ENCODE measurements at places on chromosomes 13 and 19.

- DNase-seq, result no peak
These were observed 10.4 kb upstream of the ENOX1 start for GRCh38 chr13:43797159-43797558.

DNA sequence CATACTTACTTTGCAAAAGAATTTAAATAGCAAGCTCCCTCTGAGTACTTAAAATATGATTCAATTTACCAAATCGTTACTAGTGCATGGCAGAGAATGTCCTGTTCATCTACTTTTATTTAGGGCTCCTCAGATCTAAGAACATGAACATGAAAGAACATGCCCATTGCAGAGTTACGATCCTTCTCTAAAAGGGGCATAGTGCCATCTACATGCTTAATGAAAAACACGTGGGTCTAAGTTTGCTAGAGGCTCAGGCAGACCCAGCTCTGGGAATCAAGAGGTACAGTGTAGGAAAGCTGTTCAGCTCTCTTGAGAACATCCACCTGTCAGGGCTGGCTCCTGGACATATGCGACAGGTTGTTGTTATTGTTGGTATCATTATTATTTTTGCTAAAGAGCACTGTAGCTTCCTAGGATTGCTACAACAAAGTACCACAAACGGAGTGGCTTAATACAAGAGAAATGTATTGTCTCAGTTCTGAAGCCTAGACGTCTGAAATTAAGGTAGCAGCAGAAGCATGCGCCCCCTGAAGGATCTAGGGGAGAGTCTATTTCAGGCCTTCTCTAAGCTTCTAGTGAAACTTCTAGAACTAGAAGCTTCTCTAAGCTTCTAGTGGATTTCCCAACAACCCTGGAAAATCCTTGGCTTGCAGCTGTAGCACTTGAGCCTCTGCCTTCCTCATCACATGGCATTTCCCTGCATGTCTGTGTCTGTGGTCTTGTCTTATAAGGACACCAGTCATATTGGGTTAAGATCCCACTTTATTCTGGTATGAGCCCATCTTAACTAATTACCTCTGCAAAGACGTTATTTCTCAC, 133.9 kb downstream of the DCT start:
- no peak for DNase-seq

DNA sequence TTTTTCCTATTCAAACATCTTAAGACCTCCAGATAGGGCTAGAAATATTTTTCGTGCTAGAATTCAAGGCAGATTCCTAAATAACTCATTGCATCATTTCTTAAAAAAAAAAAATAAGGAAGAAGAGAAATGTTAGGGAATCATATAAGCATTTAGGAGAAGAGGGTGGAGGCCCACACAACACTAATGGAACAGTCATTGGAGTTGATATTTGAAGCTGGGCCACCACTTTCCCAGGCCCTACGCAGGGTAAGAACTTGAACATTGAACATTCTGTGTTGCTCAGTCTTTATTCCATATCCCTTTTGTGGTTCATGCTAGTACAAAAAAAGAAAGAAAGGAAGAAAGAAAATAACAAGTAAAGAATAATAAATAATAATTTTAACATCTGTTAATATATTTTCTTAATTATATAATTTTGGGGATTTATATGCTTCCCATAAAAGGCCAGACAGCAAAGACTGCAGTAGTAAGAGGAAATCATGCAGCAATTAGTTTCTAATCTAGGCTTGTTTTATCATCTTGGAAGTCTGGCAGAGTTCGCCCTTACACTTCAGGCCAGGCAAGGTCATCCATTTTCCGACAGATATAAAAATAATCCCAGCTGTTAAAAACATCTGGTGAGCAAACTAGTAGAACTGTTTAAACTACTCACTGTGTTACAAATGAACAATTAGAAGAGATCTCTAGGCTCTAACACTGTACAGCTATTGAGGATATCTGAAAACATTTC, 127.7 kb downstream of the FRY start:
- no peak for DNase-seq

- DNase-seq, result no peak
These were observed 117.7 kb upstream of the KLF12 start for GRCh38 chr13:74251778-74252519.

DNA sequence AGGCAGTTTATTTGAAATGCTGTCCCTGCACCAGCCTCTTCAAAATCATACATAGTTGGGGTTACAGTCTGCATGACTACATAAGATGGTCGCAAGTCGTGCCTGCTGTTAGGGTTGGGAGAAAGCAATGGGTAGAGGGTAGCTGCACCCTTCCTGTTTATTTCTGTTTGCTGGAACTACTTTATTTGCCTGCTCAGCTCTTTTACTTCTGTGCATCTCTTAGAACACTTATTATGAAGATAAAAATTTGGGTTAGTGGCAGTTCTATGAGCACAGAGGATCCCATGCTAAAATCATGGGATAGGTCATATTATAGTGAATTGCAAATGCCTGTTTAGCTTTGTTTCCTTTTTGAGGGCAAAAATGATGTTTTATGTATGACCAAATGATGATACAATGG, 160.1 kb downstream of the MYO16 start:
- DNase-seq, result no peak

GRCh38 chr13:50627111-50627510, 216.4 kb downstream of the DLEU7 start:
- no peak for DNase-seq

GRCh38 chr19:460877-461720, at the start of gene SHC2:
SHC2 (minus strand) TSS chr19:461033; CDS start chr19:460996, 37 bp downstream.
- no peak for DNase-seq

DNA sequence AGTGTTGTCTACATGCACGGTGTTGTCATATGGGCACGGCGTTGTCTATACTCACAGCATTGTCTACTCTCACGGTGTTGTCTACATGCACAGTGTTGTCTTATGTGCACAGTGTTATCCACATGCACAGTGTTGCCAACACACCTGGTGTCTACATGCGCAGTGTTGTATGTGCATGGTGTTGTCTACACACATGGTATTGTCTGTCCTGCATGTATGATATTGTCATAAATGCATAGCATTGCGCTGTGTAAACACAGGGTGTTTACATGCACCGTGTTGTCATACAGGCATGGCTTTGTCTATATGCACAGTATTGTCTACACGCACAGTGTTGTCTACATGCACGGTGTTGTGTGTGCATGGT, 6.8 kb downstream of the ADPRHL1 start:
- no peak for DNase-seq

DNA sequence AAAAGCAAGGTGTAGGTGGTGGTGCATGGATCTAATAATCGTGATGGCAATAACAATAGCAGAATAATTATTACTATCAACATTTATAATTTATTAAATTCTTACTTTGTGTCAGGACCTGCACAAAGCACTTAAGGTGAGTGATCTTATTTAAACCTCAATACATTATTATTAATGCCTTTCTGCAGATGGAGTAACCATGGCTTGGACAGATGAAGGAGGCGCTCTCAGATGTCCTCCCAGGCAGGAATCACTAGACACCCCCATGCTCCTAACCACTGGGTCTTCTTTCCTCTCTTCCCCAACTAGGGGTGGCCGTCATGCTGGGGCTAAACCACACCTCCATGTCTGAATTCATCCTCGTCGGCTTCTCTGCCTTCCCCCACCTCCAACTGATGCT, at the start of gene OR10H2:
Gene OR10H2 (plus strand): TSS at position 301 of the 400 bp plus-strand sequence. CDS start 20 bp downstream, at position 321.
- no peak for DNase-seq

DNA sequence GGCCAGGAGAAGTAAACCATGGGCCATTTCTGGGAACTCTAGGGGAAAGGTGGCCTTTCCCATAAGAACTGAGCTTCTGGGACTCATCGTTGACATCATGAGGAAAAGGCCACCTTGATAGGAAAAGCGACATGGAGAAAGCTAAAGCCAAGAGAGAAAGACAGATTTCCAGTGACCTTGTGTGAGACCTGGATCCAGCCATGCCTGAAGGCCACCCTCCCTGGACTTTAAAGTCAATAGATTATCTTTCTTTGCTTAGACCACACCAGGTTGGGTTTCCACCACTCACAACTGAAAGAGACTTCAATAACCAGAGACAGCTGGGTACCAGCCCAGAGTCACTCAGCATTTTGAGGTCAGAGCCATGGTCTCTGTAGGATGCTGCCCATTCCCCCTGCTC, 3.5 kb downstream of the CYP4F2 start:
- DNase-seq, result no peak

DNA sequence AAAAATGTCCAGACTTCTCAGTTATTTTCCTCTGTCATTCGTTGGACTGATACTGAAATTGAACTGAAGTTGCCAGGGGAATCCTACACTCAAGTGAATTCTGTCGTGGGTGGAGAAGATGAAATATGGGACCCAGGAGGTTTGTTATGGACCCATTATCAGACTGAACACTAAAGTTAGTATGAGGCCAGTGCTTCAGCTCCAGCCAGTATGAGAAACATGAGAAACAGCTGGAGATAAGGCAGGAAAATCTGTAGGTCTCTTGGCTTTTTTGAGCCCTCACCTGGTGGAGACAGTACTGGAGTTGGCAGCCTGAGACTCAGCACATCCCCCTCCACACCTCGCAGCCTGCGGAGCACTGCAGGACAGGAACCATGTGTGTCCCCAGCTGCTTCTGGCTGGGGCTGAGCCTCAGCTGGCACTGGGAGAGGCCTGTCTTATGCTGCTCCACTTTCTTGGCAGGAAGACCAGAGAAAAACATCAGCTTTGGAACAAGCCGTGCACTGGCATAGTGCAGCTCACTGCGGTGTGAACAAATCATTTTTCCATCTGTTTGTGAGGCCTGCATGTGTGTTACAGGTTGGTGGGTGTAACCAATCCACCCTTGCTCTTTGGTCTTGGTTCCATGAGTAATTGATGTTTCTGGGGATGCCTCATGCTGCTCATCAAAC, 641.0 kb downstream of the FGF9 start:
- DNase-seq, result no peak

DNA sequence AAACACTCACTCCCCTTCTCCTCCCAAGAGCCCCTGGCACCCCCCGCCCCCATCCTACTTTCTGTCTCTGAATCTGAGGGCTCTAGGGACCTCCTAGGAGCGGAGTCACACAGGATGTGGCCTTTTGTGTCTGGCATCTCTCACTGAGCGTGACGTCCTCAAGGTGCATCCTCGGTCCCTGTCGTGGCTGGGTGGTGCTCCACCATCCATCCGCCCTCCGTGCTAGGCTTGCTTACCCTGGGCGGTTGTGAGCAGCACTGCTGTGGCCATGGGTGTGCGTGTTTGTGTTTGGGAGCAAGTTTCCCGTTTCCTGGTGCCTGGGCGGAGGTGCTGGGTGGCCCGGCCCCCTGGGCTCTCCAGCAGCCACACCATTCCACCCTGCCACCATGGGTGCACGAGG, 12.2 kb downstream of the PLEKHJ1 start:
- no peak for DNase-seq

GRCh38 chr13:65594298-65594781, 1635.8 kb downstream of the PCDH9 start:
- no peak for DNase-seq

- no peak for DNase-seq
These were observed 15.8 kb downstream of the PLIN4 start for GRCh38 chr19:4502282-4503131.

GRCh38 chr13:27283906-27284493, 13.4 kb downstream of the RASL11A start:
- no peak for DNase-seq

- DNase-seq, result no peak
These were observed 19.5 kb downstream of the MAN2B1 start for GRCh38 chr19:12647047-12647446.

DNA sequence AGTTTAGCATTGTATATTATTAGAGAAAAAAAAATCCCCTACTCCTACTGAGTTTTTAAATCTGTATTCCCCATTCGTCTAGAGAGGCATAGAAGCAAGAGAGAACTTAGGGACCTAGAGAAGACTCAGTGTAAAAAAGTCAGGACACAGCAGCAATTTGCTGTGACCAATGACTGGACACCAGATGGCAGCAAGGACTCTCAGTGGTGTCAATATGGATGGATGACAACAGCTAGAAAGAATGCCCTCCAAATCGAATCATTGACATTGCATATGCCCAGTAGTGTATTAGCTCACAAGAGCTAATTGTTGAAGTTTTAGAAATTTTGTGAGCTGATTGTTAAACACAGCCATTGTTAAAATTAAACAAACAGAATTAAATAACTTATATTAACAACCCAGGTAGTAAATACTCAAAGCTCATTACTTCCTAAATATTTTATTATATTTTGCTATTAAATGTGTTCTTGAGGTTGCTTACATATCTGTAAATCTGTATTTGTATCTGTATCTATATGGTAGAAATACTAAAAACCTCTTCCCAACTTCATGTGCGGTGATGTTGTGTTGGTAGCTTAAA, 43.9 kb downstream of the SIAH3 start:
- DNase-seq, result no peak

GRCh38 chr13:111973605-111974340, 93.2 kb upstream of the SOX1 start:
- DNase-seq, result no peak

- no peak for DNase-seq
These were observed 404 bp upstream of the IL27RA start for GRCh38 chr19:14030997-14031718.

GRCh38 chr13:23833733-23834611, 55.2 kb downstream of the MIPEP start:
- no peak for DNase-seq

DNA sequence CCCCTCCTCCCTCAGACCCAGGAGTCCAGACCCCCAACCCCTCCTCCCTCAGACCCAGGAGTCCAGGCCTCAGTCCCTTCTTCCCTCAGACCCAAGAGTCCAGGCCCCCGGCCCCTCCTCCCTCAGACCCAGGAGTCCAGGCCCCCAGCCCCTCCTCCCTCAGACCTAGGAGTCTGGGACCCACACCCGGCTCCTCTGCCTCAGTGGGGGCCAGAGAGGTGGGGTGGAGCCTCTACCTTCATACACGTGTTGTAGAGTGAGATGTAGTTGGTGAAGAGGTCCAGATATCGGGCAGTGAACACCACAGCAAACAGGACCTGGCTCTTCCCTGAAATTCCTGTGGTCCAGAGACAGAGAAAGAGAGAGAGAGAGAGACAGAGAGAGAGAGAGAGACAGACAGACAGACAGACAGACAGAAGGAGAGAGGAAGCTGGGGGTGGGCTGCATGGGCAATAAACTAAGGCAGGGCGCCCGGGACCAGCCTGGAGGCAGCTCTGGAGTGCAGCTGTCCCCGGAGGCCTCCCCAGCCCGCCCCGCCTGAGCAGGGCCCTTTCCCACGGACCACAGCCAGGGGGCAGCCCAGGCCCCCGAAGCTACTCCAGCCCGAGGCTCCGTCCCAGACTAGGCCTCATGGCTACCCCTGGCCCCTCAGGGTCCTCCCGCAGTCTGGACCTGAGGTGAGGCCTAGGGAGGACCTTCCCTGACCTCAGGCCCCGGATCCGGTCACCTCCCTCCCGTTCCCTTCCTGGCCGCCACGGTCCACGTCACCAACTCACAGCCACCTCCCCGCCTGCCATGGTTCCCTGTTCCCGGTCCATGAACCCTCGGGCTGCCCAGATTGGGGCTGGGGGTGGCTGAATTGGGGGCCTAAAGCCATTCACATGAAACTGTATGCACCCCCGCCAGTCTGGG, 907 bp downstream of the KDELR1 start:
- peak; percentile 59 for DNase-seq

DNA sequence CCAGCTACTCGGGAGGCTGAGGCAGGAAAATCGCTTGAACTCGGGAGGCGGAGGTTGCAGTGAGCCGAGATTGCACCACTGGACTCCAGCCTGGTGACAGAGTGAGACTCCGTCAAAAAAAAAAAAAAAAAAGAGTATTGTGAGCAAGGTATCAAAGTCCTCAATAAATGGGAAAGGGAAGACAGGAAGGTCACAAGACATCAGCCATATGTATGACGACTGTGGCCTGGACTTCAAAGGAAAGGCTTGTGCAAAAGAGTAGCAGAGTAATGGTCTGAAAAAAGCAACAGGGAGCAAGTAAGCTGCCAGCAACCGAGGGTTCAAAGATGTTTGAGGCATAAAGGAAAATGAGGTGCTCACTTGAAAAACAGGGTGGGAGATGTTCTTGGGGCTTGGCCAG, 116.0 kb upstream of the WASF3 start:
- no peak for DNase-seq

Measured in NK-92 treated with Interleukin-12 subunit alpha and Interleukin-12 subunit beta, amount 100 ng/mL, for 24 hours (cell line).